ENCODE measurements at places on chromosomes 1 and 21. TPM values are rescaled to one million over a fixed set of nuclear protein-coding genes. Genes with fewer than 3 reads are reported as not detected.

GRCh38 chr1:69070660-69071373, 496.9 kb upstream of the LRRC7 start:
- no peak for DNase-seq

- no peak for DNase-seq
Observed at GRCh38 chr21:37593740-37594471, 227.3 kb downstream of the DYRK1A start.

The FCRL6 gene
- not detected for total RNA-seq

The IGSF21 gene
- total RNA-seq: not detected

GRCh38 chr1:68624233-68624632, 127.4 kb upstream of the DEPDC1 start:
- DNase-seq: peak; percentile 28

The SEC16B gene
- 4.3 TPM for total RNA-seq

DNA sequence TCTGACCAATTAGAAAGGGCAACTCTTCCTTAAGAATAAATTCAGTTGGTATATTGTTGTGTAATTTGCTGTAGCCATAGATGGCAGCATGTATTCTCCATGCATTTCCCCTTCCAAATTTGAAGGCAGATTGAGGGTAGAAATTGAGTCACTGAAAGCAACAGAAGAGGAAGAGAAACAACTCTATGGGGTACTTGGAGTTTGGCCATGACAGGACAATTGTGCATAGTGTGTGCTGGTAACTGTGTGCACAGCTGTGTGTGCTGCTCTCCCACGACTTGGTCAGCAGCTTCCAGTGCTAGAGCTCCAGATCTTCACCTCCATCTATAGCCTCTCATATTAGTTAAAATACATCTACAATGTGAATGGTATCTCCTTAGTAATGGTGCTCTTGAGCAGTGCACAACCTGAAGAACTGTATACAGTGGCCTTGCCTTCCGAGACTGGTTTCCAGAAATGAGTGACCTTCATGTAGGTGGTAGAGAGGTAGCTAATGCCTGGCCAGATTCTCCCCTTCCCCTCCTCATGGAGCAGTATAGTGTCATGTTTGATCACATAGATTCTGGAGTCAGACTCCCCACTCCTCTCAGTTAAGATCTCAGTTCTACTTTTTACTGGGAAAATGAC, 882 bp upstream of the FCAMR start:
- DNase-seq: no peak

DNA sequence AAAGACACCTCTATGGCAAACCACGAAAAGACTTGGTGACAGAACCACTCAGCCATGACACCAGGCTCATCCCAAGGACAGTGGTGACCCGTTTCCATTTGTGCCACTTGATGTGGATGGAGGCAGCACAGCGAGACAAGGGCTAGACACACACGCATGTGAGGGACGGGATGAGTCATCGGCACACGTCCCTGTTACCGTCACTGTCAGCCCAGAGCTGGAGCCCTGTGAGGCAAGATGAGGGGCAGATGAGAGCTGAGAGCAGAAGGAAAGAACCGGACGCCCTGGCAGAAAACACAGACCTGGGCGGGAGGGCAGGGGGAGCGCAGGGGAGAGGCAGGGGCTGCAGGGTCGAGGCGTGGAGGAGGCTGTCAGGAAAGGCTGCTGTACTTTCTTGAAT, 57.8 kb downstream of the SIK1 start:
- peak; percentile 46 for DNase-seq

The UBL4B gene
- not detected for total RNA-seq

- no peak for DNase-seq
Observed at GRCh38 chr21:36096398-36097290, 26.8 kb downstream of the CBR1 start.

The BARHL2 gene
- not detected for total RNA-seq

The B3GALT5 gene
- total RNA-seq: 0.18 TPM

DNA sequence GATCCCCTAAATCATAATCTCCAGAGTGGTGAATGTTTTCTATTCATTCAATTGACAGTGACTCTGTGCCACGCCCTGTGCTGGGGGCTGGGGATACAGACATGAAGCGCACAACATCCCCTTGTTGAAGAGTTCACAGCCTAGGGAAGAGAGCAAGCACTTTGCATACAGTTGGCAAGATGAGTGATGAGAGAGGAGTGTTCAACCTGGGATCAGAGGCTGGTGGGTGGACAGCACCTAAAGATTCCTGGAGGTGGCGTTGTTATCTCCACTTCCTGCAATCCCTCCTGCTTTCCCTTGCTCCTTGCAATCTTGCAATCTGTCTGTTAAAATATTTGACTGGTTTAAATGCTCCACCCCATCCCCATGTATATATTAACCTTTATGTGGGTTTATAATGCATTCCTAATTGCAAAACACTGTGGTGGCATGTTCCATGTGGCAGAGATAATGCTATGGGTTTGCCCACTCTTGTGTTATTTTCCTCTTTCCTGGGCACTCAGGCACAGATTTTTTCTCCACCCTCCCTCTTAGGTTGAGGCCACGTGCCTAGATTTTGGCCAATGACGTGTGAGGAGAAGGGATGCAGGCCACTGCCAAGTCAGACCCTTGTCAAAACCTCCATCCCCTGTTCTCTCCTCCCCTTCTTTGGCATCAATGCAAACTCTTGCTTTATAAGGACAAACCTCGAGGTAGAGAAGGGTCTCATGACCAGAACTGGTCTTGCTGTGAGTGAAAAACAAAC, 36.2 kb upstream of the GADD45A start:
- no peak for DNase-seq
